ENCODE measurements at places on chromosomes 12 and 14.

DNA sequence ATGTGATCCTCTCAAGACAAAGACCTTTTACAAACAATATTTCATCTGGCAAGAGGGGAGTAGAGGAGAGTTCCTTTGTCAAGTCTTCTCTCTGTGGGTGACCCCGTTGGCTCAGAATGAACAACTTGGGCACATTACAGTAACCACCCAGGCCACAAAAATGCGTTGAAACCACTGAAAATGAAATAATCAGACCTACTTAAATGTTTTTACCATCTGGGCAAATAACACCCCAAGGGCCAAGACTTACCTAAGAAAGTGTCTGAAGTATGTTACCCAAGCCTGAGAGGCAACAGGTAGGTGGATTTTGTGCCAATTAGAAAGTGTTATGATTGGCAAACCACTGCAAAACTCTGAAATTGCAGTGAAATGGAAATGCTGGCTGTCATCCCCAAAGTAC, 1.3 kb downstream of the TC2N start:
- peak; percentile 33 for DNase-seq

DNA sequence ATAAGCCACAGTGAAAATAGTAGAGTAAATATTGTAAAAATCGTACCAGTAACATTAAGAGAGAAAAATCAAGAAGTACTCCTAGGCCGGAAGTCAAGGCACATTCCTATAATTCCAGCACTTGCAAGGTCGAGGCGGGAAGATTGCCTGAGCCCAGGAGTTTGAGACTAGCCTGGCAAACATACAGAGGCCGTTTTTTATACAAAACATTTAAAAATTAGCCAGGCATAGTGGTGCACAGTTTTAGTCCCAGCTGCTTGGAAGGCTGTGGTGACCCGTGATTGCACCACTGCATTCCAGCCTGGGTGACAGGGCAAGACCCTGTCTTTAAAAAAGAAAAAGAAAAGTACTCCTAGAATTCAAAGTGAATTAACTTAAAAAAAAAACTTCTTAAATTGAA, 341.8 kb downstream of the C12orf50 start:
- no peak for DNase-seq

GRCh38 chr12:56271031-56271430, 4.3 kb downstream of the COQ10A start:
- no peak for DNase-seq

DNA sequence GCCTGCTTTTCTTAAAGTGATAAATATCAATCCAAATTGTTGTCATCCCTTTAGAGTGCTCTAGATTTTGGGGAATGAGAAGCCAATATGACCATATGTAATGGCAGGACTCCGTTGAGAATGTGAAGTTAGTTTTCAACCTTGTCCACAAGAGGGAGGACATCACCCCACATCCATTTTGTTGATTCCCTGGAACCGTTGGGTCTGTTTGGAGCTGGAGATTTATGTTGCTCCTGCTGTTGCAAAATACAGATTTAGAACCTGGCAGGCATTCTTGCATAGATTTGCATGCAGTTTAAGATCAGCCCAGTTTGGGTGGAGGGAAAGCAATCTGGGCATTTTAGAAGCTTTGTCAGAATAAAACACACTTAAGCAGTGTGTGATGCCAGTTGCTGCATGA, 620.1 kb downstream of the NRXN3 start:
- no peak for DNase-seq

DNA sequence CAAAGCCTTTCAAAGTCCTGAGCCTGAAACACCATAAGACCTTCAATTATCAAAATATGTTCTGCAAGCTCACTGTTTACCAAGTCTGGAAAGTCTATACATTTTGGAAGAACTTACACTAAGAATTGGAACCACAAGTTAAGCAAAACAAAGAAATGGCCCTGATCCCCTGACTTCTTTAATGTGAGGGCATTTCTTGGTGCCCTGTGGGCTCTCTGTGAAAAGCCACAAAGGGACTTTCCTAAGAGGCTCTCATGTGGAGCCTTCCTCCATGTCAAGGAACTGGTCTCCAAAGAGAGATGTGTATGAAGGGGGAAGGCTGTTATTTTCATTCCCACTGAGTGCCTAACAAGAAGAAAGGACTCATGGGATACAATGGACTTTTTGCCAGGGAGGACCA, 13.5 kb upstream of the MYH6 start:
- DNase-seq = no peak

- DNase-seq = no peak
Measured at GRCh38 chr12:96864335-96864734, 42.7 kb upstream of the NEDD1 start.

DNA sequence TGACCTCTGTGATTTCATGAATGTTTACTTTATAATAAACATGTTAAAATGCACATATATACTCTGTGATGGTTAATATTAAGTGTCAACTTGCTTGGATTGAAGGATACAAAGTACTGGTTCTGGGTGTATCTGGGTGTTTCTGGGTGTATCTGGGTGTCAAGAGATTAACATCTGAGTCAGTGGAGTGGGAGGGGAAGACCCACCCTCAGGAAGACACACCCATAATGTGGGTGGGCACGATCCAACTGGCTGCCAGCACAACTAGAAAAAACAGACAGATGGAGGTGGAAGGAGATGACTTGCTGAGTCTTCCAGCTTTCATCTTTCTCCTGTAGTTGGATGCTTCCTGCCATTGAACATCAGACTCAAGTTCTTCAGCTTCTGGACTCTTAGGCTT, 11.9 kb downstream of the NUP37 start:
- no peak for DNase-seq

All from activated naive CD4-positive, alpha-beta T cell treated with Interleukin-2 at 50 U/mL for 16 hours (primary cell).